Upper lobe of left lung (tissue), 6 donors: ENCODE measurements at places on chromosomes 3 and 15. TPM values are rescaled to one million over a fixed set of nuclear protein-coding genes. Genes with fewer than 3 reads are reported as not detected.

DNA sequence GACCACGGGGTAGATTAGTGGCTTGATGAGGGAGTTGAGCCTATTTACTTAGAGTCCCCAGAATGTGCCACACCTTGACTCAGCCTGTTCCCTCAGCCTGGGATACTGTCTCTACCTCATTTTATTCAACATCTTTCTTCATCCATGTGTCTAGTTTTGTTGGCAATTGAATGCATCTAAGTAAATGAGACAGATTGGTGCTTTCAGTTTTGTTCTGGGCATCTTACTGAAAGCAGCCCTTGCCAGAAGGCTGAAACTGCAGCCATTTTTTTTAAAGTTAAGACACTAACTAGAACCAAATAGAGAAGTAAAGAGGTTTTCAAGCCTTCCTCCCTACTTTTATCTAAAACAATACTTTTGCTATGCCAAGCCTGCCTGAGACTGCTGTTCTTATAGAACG, 246.8 kb downstream of the SLCO3A1 start:
- no peak overlapping the region for H3K4me3 ChIP-seq
- no peak overlapping the region for H3K27ac ChIP-seq
- H3K4me1 ChIP-seq: no peaks in the 10 kb centered on the region
- DNase-seq: no peak
- peaks cover 4% of the 10 kb centered on the region for H3K36me3 ChIP-seq

DNA sequence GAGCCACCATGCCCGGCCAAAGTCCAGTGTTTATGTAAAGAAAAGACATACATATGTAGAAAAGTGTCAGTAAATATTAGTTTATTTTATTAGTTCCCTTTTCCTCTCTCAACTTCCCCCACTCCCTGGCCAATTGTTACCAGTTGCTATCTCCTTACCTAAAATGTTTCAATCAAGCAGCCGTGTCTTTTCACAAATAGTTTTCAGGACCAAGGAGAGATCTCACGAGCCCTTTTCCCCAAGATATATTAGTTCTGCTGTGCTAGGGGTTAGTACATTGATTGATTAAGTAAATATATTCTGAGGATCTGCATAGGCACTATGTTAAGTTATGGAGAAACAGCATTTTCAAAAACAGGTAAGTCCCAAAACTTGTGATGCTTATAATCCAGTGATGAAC, 87.4 kb downstream of the ZIC4 start:
- H3K27ac ChIP-seq: no peak overlapping the region
- H3K4me3 ChIP-seq: no peak overlapping the region
- DNase-seq: no peak

GRCh38 chr15:89837830-89838178, 23.2 kb upstream of the ANPEP start:
- H3K36me3 ChIP-seq: peaks cover 22% of the 10 kb centered on the region
- peaks cover 39% of the 10 kb centered on the region for H3K4me1 ChIP-seq
- H3K27ac ChIP-seq: peak overlapping the region; percentile 84

GRCh38 chr15:65182538-65182937, 2.6 kb downstream of the CLPX start:
- H3K36me3 ChIP-seq: peaks cover 14% of the 10 kb centered on the region
- no peaks in the 10 kb centered on the region for H3K27me3 ChIP-seq
- H3K4me1 ChIP-seq: peaks cover 21% of the 10 kb centered on the region

GRCh38 chr3:41198046-41198445, 1.3 kb upstream of the CTNNB1 start:
- DNase-seq: no peak
- peaks cover 18% of the 10 kb centered on the region for H3K4me1 ChIP-seq

- no peak overlapping the region for H3K4me3 ChIP-seq
- no peaks in the 10 kb centered on the region for H3K27me3 ChIP-seq
- peaks cover 11% of the 10 kb centered on the region for H3K4me1 ChIP-seq
- DNase-seq: no peak
Measured at GRCh38 chr3:196273655-196274054, 13.9 kb downstream of the PCYT1A start.

- H3K36me3 ChIP-seq: no peaks in the 10 kb centered on the region
- H3K27ac ChIP-seq: no peak overlapping the region
- no peaks in the 10 kb centered on the region for H3K4me1 ChIP-seq
- DNase-seq: no peak
Measured at GRCh38 chr3:6108957-6109356, 752.0 kb upstream of the GRM7 start.

DNA sequence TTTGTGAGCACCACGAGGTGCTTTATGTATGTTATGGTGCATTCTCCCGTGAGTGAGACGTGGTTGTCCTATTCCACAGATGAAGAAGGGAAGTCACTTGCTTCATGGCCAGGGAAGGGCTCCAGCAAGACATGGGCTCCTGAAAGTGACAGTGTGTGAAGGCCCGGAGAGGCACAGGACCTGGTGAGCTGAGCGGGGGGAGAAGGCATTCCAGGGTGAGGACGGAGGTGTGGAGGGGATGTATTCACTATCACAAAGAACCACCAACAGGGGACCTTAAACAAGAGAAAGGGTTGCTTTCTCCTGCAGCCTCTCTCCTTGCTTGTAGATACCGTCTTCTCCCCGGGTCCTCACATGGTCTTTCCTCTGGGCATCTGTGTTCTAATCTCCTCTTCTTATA, 139.1 kb downstream of the FBLN2 start:
- no peaks in the 10 kb centered on the region for H3K27me3 ChIP-seq
- no peaks in the 10 kb centered on the region for H3K36me3 ChIP-seq
- no peak overlapping the region for H3K27ac ChIP-seq
- no peak overlapping the region for H3K4me3 ChIP-seq
- H3K4me1 ChIP-seq: no peaks in the 10 kb centered on the region

DNA sequence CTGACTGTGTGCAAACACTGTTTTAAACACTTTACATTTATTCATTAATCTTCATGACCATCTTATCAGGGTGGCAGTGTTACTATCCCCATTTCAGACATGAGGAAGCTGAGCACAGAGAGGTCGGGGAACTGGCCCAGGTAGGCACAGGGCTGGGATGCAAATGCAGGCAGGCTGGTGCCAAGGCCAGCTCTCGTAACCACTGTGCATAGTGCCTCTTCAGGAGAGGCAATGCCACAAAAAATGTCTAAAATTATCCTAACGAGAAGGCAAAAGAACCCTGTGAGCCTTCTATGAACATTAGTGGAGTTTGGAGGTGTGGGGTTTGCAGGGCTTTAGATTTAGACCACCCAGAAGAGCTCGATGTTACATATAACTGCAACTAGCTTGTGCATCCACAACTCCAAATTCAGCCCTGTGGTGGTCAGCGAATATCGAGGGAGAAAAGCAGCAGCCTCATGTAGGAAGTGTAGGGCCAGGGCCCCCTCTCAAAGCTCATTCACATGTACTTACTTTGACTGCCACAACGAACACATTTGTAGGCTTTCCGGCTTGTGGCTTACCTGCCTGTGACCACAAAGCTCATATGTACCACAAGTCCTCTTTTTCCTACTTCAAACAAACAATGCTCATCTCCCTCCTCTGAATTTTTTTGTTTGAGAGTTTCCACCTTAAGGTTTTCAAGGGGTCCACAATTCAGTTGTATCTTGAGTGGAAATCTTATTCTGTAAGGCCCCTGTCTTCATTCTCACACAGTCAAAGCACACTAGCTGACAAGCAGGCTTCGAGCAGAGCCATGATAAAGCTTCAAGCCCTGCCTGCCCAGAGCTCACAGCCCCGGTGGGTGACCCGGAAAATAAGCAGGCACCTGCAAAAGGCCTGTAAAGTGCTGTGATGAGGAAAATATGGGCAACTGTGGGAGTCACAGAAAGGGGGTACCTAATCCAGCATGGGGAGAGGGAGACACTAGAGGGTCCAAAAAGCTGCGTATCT, 722.9 kb upstream of the CFAP20DC start:
- H3K4me1 ChIP-seq: no peaks in the 10 kb centered on the region
- no peak overlapping the region for H3K4me3 ChIP-seq
- no peak for DNase-seq
- no peaks in the 10 kb centered on the region for H3K27me3 ChIP-seq
- H3K27ac ChIP-seq: no peak overlapping the region

GRCh38 chr3:84109911-84110310, 848.9 kb upstream of the CADM2 start:
- H3K27me3 ChIP-seq: no peaks in the 10 kb centered on the region
- H3K4me3 ChIP-seq: no peak overlapping the region
- H3K4me1 ChIP-seq: no peaks in the 10 kb centered on the region
- no peak overlapping the region for H3K27ac ChIP-seq

DNA sequence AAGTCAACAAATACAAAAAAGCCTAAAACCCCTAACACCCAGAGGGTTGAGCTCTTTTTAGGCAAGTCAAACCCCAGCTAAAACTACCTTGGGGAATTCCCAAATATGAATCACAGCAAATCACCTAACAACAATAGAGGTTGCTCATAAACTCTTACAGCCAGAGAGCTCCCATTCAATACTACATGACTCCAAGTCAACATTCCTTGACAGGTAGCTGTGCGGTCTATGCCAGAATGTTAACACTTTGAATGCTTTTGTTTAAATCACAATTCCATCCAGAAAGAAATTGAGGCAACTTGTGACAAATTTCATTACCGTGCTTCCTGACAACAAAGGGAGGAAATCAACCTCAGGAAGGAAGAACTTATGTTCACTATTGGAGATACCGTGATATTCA, 7.5 kb upstream of the UACA start:
- H3K4me3 ChIP-seq: no peak overlapping the region
- H3K27me3 ChIP-seq: no peaks in the 10 kb centered on the region
- no peak overlapping the region for H3K27ac ChIP-seq

DNA sequence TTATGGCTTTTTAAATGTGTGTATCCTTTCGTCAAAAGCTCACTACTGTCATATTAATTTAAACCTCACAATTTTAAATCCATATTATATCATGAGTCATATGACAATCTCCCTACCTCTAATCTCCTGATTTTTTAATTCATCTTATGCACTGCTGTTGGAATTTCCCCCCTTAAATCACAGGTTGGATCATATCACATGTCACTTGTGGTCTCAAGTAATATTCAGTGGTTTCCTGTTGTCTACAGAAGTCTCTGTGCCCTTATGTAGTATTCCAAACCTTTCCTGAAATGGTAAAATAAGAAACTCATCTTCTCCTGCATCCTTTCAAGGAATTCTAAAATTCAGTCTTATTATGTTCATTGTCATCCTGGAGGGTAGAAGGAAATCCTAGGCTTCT, 116.0 kb upstream of the CBLB start:
- H3K4me3 ChIP-seq: no peak overlapping the region
- no peaks in the 10 kb centered on the region for H3K36me3 ChIP-seq
- DNase-seq: no peak
- H3K27ac ChIP-seq: no peak overlapping the region

GRCh38 chr3:15602146-15602536, 596 bp downstream of the BTD start:
- no peaks in the 10 kb centered on the region for H3K27me3 ChIP-seq
- H3K27ac ChIP-seq: peak overlapping the region; percentile 85
- no peak for DNase-seq
- H3K4me1 ChIP-seq: peaks cover 18% of the 10 kb centered on the region
- H3K4me3 ChIP-seq: peak overlapping the region; percentile 42

DNA sequence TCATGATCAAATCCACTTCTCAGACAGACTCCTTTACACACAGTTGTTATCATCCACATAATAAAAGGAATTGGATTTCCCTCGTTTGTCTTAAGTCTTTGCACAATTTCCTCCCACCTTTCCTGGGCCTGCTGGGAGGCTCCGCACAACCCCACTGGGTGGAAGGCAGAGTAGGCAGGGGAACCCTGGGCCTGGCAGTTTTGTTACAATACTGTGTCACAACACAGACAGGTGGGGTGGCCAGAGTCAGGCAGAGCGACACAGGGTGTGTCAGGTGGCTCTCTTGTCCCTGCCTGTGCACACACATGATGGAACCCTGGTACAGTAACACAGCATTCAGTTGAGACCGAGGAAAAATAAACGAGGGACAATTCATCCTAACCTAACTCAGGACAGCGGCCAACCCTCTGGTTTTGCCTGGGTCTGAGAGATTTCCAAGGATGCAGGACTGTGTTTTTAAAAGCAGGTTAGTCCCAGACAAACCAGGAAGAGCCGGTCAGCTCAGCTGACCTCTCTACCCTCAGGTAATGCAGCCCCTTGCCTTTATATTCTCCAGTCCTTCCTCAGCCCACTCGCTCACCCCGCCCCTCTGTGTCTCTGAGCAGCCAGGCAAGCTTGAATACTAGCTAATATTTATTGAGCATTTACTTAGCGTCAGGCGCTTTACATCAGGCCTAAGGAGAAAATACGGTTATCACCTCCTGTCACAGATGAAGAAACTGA, 8.8 kb upstream of the FAM174B start:
- H3K4me3 ChIP-seq: no peak overlapping the region
- no peaks in the 10 kb centered on the region for H3K36me3 ChIP-seq
- H3K4me1 ChIP-seq: peaks cover 35% of the 10 kb centered on the region

DNA sequence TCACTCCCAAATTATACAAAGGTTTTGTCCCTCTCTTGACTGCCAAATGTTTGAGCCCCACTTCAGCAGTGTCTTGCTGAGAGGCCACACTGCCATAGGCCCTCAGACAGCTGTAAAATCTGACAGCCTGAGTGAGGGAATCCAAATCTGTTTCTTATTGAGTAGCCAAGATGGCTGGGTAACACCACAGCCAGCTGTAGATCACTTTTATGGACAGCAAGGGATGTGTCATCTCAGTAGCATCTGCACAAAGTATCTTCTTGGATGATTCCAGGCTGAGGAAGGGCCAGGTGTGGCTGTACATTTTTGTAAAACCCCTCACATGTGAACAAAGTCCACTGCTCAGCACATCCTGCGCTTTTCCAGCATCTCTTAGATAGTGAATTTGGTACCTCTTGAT, 237.0 kb upstream of the LRTM1 start:
- H3K36me3 ChIP-seq: no peaks in the 10 kb centered on the region
- H3K27me3 ChIP-seq: peaks cover 4% of the 10 kb centered on the region
- no peaks in the 10 kb centered on the region for H3K4me1 ChIP-seq
- no peak for DNase-seq

DNA sequence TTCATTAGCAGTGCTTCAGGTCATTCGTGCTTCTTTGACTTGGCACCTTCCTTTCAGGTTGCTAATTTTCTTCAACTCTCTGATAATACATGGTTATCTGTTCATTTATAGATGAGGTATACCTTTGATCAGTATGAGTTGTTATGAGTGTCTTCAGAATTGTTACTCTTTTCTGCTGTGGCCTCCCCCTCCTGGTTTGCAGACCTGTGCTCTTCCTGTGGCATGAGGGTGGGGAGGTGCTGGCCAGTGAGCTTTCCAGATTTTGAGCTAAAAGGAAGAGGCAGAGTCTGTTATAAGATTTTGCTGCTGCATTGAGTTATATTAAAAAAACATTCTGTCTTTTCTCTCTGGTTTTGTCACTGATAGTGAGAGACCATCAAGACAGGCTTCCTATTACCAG, 30.8 kb upstream of the GOLGA6L9 start:
- no peaks in the 10 kb centered on the region for H3K4me1 ChIP-seq
- H3K4me3 ChIP-seq: no peak overlapping the region
- DNase-seq: no peak

Gene HYKK
- total RNA-seq: 2.8 TPM

Gene KLHL25
- 24.1 TPM for total RNA-seq

Gene ZNF80
- not detected for total RNA-seq

Gene GPR149
- not detected for total RNA-seq

Gene RNU5B-1
- total RNA-seq: 38.1 TPM

Gene PROS1
- 58.7 TPM for total RNA-seq

Gene LTK
- total RNA-seq: 2.4 TPM

Gene UPK1B
- total RNA-seq: not detected

Gene EPHA6
- 1.0 TPM for total RNA-seq
